Stimulated activated CD4-positive, alpha-beta T cell treated with anti-CD3 and anti-CD28 coated beads, Interleukin-1b, Interleukin-23, amount 100 ng/mL, for 1 hour (primary cell): ENCODE measurements at places on chromosomes 11 and 22.

DNA sequence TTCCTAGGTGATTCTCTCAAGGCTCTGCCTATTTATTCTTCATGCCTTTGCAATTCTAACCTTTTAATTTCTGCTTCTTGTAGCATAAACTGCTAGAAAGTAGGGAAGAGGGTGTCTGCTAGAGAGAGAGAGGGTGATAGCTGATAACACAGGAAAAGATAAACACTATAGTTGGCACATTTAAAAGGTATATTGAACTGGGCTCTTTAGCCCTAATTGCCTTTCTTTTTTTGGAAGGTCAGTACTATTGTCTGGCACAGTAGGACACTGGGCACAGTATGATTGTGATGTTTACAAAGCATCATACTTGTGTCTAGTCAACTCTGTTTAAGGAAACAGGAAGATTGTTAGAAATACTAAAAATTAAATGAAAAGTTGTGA, 33.3 kb downstream of the TEAD1 start:
- no peak for DNase-seq

DNA sequence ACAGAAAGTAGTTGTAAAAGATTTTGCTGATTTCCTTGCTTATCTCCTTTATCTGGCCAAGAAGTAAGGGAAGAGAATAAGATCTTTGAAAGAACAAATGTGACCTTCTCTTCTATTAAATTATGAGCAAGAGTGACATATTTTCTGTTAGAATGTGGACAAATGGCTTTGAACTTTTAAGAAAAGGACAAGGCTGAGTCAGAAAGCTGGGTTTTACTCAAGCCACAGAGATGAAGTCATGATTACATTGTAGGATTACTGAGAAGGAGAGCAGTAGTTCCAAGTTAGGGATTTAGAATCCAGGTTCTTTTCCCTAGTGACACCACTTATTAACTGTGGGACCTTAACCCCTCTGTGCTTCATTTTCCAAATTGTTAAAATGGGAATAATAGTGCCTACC, 13.5 kb downstream of the CCDC90B start:
- no peak for DNase-seq

DNA sequence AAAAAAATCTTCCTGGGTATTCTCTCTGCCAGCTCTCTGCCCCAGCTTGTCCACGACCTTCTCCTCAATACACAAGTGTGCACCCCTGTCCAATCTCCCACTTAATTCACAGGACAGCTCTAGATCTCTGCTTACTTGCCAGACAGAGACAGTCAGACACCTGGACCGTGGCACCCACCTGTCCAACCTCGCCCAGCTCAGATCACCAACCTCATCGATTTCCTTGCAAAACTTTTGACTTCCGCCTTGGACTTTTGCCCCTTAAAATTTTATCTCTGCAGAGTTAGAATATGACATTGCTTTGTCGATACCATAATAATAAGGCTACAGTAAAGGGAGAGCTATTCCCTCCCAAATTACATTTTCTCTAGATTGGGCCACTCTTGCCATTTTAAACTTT, 10.4 kb downstream of the LMF2 start:
- no peak for DNase-seq

- no peak for DNase-seq
Observed at GRCh38 chr11:131822506-131822905, 452.1 kb downstream of the NTM start.

- no peak for DNase-seq
Observed at GRCh38 chr11:19395050-19395449, 154.3 kb upstream of the E2F8 start.

- no peak for DNase-seq
Observed at GRCh38 chr11:128494418-128495332, 92.7 kb downstream of the ETS1 start.

DNA sequence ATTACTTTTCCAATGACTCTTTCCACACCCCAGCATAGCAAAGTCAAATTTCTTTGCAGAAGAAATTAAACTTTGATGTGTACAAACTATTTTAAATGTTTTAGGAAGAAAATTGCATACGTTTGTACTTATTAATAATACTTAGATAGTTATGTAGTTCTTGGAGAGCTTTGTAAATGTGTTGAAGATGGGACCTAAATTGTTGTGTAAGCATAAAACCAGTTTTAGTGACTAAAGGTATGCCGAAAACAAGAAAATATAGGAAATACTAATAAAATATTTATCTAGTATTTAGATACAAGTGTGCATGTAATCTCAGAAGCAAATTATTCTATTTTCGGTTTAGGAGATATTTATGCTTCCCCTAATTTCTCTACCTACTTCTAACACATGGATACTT, 4.2 kb upstream of the OR52N4 start:
- no peak for DNase-seq
